ENCODE measurements at places on chromosomes 5 and 9.

DNA sequence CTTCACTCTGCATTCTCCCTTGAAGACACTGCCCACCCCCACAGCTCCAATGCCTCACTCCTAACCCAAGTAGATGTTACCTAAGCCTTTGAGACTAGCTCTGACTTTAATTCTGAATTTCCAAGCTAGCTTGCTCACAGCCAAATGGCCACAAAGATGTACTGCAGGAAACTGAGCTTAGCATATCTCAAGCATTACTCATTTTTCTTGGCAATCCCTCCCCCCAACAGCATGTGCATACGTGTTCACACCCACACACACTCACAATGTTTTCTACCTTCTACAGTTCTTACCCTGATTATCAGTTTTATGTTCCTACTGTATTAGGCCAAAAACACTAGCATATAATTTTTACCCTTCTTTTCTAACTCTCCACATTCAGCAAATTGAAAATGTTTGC is 13.7 kb upstream of the GRIA1 start:
- no peak for DNase-seq

DNA sequence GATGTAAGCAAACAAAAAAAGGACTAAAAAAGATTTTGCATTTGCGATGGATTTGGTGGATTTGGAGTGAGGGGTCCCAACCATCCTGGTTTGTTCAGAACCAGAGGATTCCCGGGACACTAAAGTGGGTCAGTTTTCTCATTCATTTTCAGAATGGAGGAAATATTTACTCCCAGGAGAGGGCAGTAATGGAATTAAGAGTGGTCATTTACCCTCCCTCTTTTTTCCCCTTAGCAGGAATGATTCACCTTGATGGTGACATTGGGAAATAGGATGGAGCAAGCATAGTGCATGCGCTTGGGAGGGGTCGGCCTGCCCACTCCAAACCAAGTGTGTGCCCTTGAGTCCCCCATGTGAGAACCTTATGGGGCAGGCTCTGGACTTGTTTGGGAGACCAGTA is 164.2 kb upstream of the PUM3 start:
- DNase-seq: no peak

GRCh38 chr9:130227833-130228232 is 37.7 kb upstream of the HMCN2 start:
- no peak for DNase-seq

DNA sequence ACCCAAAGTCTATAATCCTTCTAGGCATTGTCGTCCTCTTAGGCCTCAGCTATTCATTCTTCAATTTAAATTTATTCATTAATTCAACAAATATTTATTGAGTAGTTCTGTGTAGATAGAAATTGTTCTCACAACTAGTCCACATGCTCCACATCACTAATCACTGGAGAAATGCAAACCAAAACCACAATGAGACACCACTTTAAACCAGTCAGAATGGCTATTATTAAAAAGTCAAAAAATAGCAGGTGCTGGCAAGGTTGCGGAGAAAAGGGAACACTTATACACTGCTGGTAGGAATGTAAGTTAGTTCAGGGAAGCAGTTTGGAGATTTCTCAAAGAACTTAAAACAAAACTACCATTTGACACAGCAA is 51.1 kb upstream of the TNFSF15 start:
- DNase-seq: no peak

DNA sequence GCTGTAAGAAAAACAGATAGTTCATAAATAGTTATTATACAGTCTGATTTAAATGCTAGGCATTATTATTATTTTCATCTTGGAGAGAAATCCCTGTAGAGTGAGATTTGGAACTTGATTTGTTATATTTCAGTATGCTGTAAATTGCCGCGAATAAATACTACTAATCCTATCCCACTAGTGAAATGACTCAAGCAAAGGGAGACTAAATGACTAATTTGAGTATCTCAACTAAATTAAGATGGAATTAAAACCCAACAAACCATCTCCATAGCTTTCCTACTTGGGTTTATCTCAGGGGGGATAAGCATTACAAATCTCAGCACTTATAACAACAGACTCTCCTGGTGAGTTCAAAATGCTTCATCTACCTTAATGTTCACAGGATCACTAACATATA is 206.0 kb downstream of the MCTP1 start:
- DNase-seq: no peak

- no peak for DNase-seq
Observed at GRCh38 chr9:125755340-125755739, 8.2 kb downstream of the PBX3 start.

GRCh38 chr5:127596501-127596900 is 52.4 kb upstream of the CTXN3 start:
- no peak for DNase-seq

- DNase-seq: no peak
Observed at GRCh38 chr5:138523406-138523805, 19.6 kb downstream of the ETF1 start.

GRCh38 chr9:76161106-76161505 is 233.1 kb downstream of the RFK start:
- no peak for DNase-seq

DNA sequence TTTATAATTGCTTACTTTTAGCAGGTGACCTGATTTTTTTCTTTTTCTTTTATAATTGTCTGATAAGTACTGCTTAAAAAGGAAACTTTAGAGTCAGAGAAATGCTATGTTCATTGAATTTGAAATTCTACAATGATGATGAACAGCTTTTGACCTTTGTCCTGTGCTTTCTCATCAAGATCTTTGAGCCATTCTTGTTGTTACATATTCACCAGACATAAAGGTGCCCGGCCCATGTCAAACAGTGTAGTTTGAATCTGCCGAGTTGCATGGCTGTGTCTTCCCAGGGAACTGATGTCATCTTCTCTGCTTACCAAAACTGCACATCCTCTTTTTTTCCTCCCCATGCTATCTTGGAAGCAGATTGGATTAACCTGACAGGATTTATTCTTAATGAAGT is 163.6 kb downstream of the LRRC70 start:
- DNase-seq: no peak

DNA sequence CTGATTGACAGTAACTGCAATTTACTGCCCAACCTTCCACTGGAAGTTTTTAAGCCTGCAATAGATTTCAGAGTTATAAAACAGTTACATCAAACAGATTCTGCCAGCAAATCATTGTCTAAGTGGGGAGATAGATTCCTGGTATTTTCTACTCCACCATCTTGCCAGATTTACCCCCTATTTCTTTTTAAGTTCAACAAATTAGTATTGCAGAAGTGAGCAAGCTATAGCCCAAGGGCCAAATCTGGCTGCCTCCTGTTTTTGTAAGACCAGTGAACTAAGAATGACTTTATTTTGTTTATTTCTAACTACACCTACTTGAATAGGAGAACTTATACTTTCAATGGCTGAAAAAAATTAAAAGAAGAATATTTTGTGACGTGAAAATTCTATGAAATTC is 8.8 kb upstream of the TMEM171 start:
- no peak for DNase-seq

GRCh38 chr9:135787776-135788575 is 86.0 kb downstream of the KCNT1 start:
- no peak for DNase-seq

DNA sequence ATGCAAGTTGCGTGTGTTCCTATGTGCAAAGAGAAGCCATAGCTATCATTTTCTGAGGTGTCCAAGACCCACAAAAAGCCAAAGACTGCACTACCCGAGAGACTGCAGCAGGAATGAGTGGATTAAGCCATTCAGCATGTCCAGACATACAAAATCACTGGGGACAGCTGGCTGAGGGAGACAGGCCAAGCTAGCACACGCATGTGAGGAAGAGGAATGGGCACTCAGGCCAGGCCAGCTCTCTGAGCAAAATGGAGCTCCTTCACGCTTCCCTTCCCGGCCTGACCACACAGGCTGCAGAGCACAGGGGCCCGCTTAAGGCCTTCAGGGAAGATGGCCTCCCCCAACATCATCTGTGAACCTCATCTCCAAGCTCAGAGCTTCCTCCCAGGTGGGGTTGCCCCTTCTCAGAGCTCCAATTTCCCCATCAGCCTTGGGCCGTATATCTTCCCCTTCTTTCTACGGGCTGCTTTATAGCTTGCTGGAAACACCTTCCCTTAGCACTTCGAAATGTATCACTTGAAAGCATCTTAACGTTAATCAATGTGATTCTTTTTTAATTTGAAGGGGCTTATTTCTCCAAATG is 8.4 kb downstream of the DCANP1 start:
- DNase-seq: no peak

All from activated CD4-positive, alpha-beta T cell treated with anti-CD3 and anti-CD28 coated beads for 24 hours (primary cell).